ENCODE measurements at places on chromosomes 1 and 21.

- no peak for DNase-seq
These were observed 97.9 kb upstream of the MARK1 start for GRCh38 chr1:220430059-220430458.

DNA sequence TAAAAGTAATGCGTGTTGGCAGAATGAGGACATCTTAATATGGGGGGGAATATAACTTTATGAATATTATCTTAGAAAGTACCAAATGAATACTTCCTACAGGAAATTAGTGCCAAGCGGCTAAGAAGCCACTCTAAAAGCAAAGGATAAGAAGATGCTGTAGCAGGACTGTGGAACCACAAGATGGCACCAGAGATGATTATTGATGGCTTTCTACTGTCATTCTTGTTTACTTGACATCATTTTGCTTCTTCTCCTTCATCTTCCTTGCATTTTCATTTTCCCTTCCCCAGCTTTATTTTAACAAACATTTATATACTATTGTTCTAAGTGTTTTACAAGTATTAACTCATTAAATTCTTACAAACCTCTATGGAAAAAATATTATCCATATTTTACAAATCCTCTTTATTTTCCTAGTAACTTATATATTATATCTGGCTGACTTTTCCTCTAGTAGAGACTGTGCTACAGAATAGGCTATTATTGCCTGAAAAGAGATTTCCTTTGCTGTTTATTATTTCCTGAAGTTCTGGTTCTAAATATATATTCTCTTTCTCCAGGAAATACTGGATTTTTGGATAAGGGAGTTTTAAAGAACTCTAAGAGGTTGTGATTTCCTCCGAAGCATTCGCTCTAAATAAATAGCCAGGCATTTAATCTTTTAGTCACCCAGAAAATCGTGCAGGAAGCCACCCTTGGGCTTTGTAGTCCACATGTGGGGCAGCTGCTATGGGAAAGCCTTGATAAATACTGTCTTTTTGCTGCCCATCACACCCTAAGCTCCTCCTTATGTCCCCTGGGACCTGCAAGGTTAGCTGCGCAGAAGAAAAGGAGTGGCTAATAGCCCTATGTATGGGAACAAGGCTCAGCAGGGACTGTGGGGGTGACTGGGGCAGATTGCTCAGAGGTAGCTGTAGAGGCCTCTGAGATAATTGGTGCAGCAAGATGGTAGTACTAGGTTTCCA, 69.8 kb downstream of the TPR start:
- peak; percentile 3 for DNase-seq

DNA sequence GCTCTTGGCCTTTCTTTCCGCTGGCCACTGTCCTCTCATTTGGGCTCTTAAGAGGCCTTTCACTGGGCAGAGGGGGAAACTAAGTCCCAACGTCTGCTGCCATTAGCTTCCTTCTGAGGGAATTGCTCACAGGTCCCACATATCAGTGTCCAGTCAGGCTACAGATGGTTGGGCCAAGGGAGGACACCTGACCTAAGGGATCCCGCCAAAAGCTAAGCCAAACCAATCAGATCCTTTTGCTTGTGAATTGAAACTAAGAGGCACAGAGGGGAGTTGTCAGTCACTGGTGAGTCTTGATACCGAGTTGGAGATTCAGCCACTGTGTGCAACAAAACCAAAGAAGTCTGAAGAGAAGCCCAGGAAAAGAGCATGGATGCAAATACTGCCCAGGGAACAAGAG, 5.7 kb upstream of the NT5C1A start:
- no peak for DNase-seq

GRCh38 chr1:43912607-43913006, 21.0 kb upstream of the ARTN start:
- no peak for DNase-seq

DNA sequence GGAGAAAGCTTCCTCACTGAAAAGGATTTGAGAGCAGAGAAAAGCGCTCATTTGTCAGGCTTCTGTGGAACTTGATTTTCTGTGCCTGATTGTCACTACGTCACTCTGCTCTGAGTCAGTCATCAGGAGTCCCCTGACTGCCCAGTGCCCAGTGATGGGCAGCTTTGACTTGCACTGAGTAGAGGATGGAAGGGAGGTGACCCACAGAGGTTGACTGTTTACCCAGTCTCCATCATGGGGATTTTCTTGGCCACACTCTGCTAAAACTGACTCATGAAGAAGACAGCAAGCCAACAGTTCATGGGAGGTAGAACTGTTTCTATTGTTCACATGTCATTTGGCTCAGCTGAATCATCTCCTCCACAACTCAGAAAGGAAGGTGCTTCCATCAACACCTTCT, 82.1 kb upstream of the DUSP10 start:
- DNase-seq = no peak

DNA sequence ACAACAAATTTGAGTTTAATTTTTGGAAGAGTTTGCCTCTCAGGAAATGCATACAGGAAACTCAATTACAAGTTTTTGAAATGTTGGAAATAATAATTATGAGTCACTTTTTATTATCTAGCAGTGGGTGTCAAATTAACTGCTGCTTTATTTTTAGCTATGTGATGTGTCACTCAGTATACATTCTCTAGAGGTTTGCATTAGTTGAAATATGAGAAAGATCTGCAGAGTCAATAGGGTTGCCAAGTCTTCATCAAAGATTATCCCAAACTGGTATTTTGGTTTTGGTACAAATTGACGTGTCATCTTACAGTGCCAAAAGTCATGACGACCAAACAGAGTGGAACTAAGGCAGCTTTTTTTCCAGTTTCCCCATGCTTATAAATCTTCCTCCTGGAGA, 54.3 kb upstream of the DIPK1A start:
- DNase-seq = no peak

DNA sequence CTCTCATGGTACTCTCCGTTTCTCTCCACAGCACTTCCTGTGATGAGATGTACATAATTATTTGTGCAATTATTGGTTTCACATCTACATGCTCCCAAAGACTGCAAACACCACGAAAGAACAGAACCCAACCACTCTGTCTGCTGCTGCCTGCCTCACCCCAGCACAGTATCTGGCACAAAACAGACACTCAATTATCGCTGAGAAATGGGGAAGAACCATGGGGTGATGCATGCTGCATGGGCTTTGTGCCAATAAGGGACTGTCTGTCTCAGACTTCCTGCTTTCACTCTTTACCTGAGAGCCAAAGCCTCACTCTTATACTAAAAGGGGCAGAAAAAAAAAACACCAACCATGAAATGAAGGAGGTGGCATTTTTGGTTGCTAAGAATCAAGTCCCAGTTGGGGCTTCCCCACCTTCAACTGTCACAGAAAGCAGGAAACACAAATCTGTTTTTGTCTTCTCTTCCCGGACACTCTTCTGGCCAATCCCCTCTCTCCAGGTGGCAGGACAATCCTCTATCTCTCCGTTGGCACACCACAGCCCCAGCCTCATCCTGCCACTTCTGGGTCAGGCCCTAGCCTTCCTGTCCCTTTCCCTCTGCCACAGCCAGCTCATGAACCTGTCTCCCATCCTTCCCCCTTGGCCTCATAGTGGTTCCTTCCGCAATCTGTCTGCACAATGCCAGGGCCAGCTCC, 82.0 kb downstream of the TGFBR3 start:
- no peak for DNase-seq

DNA sequence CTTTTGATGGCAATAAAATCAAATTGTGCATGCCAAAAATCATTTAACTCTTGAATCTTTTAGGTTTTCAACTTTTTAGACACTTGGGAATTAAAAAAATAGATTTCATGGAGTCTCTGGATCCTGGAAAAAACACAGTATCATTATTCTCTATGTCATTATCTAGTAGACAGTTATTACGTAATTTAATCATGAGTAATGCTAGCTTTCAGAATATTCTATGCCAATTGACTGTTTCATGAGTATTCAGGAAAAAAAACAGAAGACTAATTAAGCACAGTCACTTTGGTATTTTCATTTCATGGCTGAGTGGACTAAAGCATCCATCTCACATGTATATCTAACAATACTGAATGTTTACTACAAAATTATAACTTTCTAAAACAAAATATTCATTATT, 44.0 kb downstream of the ODF2L start:
- DNase-seq = no peak

GRCh38 chr1:225697428-225697827, 44.5 kb upstream of the ENAH start:
- DNase-seq = no peak

- DNase-seq = no peak
These were observed 24.6 kb downstream of the SLC27A3 start for GRCh38 chr1:153799566-153800465.

- DNase-seq = no peak
These were observed 69.3 kb upstream of the ANGPTL3 start for GRCh38 chr1:62528015-62528414.

GRCh38 chr1:204463125-204464060, 31.2 kb downstream of the PIK3C2B start:
- DNase-seq = no peak

- no peak for DNase-seq
These were observed 5.3 kb downstream of the RXFP4 start for GRCh38 chr1:155946633-155947219.

GRCh38 chr1:230068952-230069684, 2.1 kb downstream of the GALNT2 start:
- DNase-seq = peak; percentile 10

DNA sequence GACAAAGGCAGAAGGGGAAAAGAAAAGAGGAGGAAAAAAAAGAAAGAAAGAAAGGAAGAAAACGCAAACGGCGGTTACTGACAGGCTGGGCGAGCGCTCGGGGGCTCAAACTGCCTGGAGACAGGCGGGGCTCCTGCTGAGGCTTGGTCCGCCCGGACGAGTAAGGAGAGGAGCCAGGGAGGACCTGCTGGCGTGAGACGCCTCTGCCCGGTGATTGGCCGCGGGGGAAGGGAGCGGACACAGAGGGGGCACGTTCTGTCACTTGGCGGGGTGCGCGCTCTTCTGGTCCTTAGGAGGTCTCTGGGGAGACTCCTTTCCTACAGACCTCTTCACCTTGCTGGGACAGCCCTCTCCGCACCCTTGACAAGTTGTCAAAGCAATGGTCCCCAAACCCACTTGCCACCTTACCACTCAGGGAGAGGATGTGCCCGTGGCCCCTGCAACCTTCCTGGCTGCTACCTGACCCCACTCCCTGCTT, 791 bp upstream of the PIK3R3 start:
- DNase-seq = no peak

DNA sequence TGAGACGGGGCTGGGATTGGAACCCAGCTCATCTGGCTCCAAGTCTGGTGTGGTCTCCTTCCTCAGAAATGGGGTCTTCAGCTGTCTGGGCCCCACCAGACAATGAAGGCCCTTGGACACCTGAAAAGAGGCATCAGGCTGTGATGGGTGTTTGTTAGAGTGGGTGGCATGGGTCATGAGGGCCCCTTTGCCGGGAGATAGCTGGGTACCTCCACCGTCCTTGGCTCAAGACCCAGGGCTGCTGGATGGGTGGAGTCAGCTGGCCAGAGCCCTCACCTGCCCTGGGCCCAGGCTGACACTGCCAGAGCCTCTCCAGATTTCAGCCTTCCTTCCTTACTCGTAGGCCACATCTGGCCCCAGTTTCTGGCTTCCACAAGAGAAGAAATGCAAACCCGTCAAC, 13.4 kb upstream of the TTC22 start:
- DNase-seq = no peak

- no peak for DNase-seq
These were observed 122.3 kb upstream of the BACE2 start for GRCh38 chr21:41045534-41046268.

DNA sequence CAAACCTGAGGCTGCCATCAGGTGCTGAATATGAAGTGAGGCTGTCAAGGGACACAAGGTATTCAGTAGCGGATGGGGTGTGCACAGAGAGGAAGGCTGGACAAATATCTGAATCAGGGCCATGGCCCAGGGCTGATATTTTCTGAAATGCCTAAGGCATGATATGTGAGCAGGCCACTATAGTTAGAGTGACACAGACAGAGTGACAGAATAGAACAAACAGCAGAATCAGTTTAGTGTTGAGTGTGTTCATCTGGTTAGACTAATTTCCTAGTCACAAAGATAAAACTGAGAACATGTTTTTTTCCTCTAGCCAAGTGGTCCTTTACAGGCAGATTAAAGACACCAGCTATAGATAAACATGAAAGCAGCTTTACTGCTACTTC, 3.9 kb downstream of the OVAAL start:
- no peak for DNase-seq

- no peak for DNase-seq
These were observed 2.4 kb downstream of the GRIK3 start for GRCh38 chr1:37031871-37032270.

DNA sequence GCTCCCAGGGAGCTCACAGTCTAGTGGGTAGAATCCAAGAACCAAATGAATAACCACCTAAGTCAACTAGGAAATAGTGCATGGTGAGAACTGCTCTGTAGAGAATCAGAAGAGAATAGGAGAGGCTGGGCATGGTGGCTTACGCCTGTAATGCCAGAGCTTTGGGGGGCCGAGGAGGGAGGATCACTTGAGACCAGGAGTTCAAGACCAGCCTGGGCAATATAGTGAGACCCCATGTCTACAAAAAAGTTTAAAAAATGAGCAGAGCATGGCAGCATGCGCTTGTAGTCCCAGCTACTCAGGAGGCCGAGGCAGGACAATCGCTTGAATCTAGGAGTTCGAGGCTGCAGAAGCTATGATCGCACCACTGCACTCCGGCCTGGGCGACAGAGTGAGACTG, 122.3 kb upstream of the IRF2BP2 start:
- no peak for DNase-seq

DNA sequence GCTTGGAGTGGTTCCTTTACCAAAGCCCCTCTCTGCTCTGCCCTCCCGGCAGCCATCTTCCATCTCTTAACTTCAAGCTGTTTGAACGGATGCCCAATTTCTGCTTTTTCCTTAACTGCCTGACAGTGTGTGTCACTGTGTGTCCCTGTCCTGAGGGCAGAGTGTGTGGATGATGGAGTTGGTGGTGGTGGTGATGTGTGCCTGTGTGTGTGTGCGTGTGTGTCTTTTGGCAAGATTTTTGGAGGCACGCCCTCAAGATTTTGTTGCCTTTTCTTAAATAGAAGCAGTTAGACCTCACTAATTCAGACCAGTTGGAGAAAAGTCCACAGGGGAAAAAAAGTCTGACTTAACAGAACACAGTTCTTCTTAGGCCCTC, 30.3 kb downstream of the SERTAD4 start:
- DNase-seq = no peak

DNA sequence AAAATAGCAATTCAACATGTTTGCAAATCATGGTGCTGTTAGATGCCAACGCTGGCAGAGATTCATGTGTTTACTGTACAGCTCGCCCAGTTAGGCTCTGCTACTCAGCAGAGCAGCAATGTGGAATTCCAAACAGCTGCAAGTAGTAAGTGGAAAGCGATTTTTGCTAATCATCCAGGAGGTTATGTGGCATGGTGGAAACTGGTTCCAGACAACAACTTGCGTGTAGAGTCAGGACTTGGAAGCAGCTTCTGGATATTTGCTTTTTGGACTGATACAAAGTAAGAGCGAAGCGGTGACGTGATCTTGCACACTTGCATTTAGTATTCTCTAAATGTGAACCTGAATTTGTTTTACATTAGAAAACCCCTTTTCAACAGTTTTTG, 27.1 kb upstream of the HHAT start:
- DNase-seq = no peak

- DNase-seq = no peak
These were observed 11.9 kb downstream of the KIF21B start for GRCh38 chr1:201011616-201012015.
